ENCODE measurements at places on chromosomes 4 and X.

DNA sequence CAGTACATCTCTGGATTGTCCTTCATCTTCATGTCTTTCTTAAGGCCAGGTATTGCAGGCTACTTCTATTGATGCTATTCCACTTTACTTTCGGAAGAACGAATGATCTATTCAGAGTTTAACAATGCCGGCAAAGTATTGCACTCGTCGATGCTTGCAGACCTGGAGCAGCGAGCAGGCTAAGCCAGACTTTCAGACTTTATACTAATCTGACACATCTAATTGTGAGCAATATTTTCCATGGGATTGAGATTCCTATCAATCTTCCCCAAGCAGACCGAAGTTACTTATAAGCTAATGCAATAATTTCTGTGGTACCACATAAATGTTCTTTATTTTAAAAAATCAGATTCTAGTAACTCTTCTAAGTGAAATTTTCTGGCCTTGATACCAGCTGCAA is 1.6 kb downstream of the EMCN start:
- DNase-seq = no peak

- no peak for DNase-seq
Observed at GRCh38 chr4:161256172-161256571, 907.6 kb downstream of the FSTL5 start.

GRCh38 chr4:24411806-24412205 is 172.5 kb downstream of the DHX15 start:
- no peak for DNase-seq

DNA sequence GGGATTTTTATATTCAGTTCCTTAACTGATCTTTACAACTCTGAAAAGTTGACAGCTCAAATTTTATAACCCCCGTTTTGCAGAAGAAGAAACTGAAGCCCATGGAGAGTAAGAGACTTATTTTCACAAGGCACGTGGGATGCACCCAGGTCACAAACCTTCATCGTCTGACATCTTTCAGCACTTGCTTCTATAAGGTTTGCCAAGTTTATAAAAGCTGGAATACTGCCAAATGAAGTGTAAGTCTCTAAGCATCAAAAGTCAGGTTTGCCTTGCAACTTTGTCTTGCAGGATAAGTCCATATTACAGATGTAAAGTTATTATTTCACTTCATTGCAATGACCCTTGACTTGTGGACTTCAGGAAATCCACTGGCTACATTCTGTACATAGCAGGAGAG is 6.3 kb upstream of the KCNIP4 start:
- no peak for DNase-seq

DNA sequence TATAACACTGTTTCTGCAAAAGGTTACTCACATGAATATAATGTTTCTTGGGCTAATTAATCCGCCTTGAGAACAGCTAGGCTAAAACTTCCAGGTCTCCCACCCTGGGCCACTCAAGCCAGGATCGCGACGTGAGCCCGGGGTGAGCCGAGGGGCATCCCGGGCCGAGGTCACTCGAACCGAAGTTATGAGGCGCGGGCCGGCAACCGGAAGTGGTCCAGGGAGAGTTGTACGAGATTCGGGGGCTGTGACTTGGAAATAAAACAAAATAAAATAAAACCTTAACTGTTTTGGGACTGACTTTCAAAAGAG is 317 bp downstream of the CMC4 start:
- no peak for DNase-seq

GRCh38 chrX:129230850-129231512 is 292.3 kb downstream of the SMARCA1 start:
- no peak for DNase-seq

DNA sequence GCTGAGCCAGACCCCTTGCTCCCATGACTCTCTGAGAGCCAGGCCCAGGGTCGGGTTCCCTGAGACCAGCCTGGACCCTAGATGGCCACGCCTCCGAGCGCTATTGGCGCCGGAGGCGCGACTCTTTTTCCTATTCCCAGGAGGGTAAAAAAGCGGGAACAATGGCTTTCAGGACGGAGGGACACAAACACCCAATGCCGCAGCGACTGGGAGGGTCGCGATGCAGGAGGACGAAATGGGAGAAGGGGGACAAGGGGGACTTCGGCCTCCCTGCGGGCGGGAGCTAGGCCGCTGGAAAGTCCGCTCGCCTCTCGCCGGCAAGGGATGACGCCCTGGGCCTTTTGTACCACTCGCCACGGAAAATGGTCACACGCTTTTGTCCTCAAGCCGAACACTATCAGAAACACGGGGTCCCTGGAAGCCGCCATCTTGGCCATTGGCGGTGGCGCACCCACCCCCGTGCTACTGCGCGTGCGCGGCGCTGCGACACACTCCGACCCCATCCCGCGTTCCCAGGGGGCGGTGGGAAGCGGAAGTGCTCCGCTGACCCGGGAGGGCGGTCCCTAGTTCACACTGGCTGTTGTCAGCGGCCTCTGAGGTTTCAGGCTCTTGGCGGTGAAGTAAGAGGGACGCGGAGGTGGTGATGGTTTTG is 98.4 kb downstream of the ZNF674 start:
- DNase-seq = peak; percentile 75

DNA sequence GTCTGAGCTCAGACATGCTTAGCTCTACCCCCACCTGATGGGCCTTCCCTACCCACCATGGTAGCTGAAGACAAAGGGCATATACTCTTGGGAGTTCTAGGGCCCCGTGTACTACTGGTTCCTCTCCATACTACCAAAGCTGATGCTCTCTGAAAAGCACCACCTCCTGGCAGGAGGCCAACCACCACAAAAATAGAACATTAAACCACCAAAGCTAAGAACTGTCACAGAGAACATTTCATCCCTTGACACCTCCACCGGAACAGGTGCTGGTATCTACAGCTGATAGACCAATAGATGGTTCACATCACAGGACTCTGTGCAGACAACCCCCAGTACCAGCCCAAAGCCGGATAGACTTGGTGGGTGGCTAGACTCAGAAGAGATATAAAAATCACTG is 13.4 kb downstream of the EDA2R start:
- DNase-seq = no peak

GRCh38 chrX:129540068-129540653 is at the start of gene OCRL:
Gene OCRL (plus strand): TSS chrX:129540259. CDS start chrX:129540440, 181 bp downstream.
- no peak for DNase-seq

- no peak for DNase-seq
Observed at GRCh38 chr4:72513227-72513626, 55.8 kb downstream of the ADAMTS3 start.

- peak; percentile 40 for DNase-seq
Observed at GRCh38 chrX:21940356-21940829, at the start of gene SMS. Gene SMS (plus strand): TSS chrX:21940709. CDS start chrX:21940825, 116 bp downstream.

DNA sequence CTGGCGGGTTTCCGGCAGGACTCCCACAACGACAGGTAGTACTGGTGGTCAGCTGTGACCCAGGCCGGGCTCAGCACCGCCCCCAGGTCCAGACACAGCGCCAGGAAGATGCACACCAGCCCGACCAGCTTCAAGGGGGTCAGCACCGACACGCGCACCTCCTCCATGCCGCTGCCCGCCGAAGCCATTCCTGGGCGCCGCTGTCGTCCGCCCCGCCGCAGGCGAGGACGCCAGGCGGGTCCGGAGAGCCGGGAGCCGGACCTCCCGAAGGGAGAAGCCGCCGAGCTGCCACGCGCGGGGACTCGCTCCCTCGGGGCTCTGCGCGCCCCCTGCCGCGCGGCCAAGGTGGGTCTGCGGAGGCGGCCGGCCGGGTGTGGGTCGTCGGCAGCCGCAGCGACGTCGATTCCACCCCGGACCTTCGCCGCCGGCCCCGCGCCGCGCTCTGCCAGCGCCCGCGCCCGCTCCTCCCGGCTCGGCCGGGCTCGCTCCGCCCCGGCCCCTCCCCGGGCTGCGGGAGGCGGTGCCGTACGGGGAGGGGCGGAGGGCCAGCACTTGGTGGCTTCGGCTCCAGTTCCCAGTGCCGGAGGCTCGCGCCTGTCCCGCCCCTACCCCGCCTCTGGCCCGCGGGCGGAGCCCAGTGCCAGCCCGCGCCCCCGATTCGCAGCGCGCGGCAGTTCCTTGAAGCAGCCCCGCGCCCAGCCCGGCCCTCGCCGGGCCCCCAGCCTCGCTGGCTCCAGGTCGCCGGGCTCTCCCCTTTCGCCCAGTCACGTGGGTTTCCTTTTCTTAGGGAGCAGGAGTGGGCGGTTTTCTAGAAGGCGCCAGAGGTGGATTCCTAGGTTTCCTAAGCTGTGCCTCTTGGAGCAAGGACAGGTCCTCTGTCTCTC is at the start of gene TMEM47:
TMEM47 (minus strand) TSS at position 444 of the 884 bp plus-strand sequence; CDS start at position 188, 256 bp downstream.
- DNase-seq = no peak

DNA sequence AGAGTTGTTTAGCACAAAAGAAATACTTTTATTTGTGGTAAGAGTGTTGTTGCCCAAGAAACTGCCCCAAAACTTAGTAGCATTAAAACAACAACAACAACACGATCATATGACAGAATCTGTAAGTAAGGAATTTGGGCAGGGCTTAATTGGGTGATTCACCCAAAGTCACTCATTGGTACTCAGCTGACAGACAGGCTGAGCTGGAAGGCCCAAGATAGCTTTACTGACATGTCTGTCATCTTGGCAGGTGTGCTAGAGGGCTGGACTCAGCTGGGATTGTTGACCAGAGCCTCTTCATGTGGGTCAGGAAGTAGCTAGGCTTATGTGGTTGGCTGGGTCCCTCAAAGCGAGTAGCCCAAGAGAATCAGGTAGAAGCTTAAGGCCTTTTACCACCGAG is 52.3 kb downstream of the KIAA0232 start:
- DNase-seq = no peak

GRCh38 chr4:83810428-83810827 is 274.5 kb downstream of the GPAT3 start:
- DNase-seq = no peak

GRCh38 chr4:139524062-139524631 is 31.9 kb downstream of the SETD7 start:
- no peak for DNase-seq

GRCh38 chr4:120855307-120856001 is 67.1 kb downstream of the PRDM5 start:
- no peak for DNase-seq

DNA sequence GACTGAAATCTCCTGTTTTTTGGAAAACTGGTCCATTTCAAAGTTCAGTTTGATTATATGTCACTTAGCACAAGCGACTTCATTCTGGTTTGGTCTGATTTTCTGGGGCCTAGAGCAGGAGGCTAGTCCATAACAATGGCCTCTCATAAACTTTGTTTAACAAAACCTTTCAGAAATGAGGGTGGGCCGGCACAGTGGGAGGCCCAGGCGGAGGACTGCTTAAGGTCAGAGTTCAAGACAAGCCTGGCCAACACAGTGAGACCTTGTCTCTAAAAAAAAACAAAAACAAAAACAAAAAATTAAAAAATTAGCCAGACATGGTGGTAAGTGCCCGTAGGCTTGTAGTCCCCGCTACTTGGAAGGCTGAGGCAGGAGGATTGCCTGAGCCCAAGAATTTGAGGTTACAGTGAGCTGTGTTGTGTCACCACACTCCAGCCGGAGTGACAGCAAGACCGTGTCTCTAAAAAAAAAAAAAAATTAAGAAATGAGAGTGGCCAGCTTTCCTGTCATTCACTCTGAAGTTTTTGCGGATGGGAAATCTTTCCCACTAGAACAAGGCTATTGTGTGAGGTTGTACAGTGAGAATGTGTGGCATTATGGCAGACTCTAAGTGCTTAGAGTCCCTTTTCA is 1.2 kb upstream of the PLAC8 start:
- no peak for DNase-seq

DNA sequence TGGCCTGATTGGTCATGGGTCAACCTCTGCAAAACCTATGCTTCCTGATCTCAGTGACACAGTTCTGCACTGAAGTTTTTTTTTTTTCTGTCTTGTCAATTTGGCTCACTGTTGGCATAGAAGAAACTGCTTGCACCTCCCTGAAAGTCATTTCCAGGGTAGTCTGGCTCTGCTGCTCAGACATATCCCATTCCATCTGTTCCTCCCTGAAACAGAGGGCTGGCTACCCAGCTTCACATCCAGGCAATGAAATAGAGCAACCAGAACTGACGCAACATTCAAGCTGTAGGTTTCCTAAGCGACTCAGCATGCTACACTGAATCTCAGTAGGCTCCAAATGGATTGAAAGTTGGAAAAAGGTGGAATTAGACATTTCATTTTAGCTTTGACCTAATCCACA is 176.8 kb upstream of the MBNL3 start:
- DNase-seq = no peak

DNA sequence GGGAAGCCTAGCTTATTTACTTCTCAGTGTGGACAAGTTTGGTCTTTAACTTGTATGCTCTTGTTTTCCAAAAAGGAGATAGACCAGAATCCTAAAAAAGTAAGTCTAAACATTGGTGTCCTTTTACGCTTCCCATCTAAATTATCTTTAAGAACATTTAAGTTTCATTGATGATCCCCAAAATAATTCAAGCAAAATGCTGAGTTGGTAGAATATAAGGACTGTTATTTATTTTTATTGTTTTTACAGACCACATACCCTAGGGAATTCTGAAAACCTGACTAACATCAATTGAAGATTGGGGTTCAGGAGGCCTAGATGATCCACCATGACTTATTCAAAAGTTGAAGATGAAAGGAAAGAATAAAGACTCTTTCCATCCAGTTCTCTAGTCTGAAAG is 653.0 kb downstream of the CCSER1 start:
- no peak for DNase-seq

- DNase-seq = no peak
Observed at GRCh38 chr4:180949424-180950213, 1293.6 kb upstream of the TENM3 start.

GRCh38 chr4:155571184-155571944 is 95.3 kb upstream of the GUCY1A1 start:
- no peak for DNase-seq

All from effector memory CD4-positive, alpha-beta T cell (primary cell).